ENCODE measurements at places on chromosomes 1 and 21.

DNA sequence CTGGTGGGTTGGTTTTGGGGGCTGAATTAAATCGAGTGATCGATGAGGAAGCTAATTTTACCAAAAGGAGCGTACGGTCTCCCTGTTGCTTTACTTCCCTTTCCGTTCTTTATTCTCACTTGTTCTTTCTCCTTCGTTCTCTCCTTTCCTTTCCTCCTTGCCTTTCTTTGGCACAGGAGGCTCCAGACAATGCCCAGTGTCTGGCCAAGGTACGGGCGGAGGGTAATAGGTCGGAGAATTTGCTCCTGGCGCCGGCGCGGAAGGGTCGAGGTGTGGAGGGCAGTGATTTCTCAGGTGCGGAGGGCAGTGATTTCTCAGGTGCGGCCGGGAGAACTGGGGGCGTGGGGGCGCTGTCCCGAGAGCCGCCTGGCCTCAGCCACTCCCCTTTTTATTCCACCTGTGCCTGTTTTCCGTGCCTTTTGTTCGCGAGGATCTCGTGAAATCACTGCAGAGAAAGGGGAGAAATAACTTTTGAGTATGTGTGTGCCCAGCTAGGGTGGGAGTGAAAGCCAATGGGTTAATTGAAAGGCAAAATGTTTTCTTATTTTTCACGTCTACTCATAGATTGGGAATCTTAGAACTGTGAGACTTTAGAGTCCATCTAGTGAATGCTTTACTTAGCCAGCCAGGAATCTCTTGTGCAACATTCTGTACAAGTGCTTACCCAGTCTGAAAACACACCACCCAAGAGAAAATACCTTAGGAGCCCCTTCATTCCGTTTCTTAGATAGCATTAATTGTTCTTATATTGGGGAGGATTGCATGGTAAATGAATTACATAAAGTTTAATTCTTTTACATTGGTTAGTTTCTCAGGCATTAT is 1.3 kb downstream of the FNBP1L start:
- DNase-seq = no peak

- no peak for DNase-seq
Observed at GRCh38 chr1:47215713-47216112, 16.3 kb downstream of the TAL1 start.

DNA sequence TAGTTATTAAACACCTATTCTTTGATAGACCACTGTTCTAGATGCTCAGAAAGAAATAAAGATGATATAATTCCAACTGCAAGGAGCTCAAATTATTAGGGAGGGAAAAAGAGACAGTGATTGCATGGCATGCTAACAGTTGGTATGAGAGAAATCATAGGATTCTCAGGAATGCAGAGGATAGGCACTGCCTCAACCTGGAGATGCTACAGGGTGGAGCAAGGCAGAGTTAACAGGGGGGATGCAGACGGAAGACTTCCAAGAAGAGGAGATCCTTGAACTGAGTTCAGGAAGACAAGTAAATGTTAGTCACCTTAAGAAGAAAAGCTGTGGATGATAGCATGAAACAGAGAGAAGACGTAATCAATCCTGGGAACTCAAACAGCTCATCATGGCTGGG is 123.7 kb downstream of the DAB1 start:
- no peak for DNase-seq

DNA sequence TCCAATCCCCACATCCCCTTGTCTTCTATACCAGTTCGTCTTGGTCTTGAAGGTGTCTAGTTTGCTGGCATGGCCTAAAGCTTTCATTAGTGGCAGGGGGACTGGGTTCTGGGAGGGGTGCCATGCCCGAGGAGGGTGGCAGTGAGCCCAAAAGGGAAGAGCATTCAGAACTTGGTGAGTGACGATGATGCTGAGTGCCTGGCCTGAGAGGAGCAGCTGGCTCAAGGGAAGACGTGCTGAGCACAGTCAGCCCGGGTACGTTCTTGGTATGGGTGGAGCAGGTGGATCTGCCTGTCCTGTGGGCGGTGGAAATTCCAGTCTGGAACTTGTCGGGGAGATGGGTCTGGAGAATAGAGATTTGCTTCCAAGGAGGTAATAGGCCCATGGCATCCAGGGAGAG is 4.6 kb downstream of the FDPS start:
- DNase-seq = no peak

GRCh38 chr1:107767156-107767582 is 197.8 kb downstream of the VAV3 start:
- no peak for DNase-seq

- DNase-seq = no peak
Observed at GRCh38 chr1:200619894-200620272, 668 bp downstream of the KIF14 start.

DNA sequence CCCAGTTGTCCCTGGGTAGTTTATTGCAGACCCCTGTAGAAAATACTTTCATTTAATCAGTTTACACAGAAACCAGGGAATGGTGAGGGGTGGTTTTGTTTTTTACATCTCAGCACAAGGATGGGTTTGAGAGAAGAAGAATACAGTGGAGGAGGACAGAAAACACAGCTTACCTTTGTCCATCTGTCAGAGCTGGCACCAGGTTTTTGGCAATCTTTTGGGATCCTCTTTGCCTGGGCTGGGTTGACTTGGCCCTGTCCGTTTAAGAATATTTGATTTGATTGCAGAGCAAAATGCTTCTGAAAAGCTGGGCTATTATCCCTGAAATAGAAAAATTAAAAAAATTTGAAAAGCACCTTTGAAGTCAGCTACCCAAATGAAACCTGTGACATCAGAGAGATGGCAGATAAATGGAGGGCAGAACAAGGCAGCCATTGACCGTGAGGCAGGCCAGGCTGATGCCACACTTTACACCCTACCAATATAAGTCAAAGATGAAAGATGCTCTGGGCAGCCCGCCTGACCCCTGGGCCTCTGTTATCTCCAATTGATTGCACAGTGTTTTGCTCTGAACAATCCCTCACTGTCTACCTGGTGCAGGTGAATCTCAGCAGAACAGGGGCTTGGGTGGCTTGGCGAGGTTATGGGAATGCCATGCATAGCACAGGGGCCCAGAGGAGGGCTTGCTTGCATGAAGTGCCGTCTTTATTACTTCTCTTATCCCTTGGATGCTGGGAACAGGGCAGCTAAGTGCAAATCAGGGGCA is 218.8 kb downstream of the LMX1A start:
- no peak for DNase-seq

DNA sequence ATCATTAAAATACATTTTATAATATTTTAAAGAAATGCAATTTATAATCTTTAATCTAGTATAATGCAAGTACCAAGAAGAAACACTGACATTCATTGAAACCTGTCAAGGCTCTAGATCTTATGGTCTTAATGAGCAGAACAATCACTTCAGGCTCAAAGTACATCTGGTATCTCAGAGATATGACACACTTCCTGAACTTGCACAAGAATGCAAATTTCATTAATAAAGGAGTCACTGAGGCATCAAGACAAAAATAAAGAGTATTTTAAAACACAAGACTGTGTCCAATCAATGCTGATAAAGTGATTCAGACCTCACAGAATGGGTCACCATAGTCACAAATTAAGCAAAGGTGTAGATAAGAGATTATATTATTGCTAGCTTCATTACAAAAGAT is 178.1 kb downstream of the AK5 start:
- DNase-seq = no peak

- no peak for DNase-seq
Observed at GRCh38 chr1:153354515-153355193, 3.0 kb upstream of the S100A9 start.

DNA sequence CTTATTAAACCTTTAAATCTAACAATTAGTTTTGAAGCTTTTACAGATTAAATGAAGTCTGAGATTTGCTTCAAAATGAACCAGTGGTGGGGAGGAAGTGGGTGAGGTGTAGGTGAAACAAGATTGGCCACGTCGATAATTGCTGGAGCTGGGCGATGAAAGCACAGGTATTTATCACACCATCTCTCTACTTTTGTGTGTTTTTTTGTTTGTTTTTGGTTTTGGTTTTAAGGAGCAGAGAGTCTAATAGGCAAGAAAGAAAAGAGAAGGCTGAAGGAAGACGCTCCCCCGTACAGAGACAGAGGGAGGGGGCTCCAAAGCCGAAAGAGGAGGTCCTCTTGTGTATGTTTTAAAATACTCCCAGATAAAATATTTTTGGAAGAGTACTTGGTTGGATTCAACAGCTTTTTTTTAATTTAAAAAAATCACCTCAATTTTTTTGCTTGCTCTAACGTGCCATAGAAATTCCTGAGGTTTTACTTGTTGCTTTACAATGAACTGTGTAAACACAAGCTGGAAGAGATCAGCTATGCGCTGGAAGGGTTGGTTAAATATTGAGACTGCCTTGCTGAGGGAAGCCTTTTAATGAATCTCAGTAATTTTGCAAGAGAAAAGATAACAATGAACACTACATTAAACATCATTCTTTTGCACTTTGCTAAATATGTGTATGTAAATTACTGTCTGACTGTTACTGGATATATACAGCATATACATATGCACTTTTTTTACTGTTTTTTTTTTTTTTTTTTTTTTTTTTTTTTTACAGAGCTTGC is 6.7 kb upstream of the LGALS8 start:
- no peak for DNase-seq

GRCh38 chr21:19343711-19344110 is 940.1 kb upstream of the TMPRSS15 start:
- no peak for DNase-seq

GRCh38 chr1:18319099-18319498 is 161.6 kb upstream of the KLHDC7A start:
- no peak for DNase-seq

GRCh38 chr1:24118410-24119242 is 6.7 kb upstream of the MYOM3 start:
- DNase-seq = no peak

- DNase-seq = no peak
Observed at GRCh38 chr1:171310661-171311087, 3.3 kb upstream of the FMO4 start.

DNA sequence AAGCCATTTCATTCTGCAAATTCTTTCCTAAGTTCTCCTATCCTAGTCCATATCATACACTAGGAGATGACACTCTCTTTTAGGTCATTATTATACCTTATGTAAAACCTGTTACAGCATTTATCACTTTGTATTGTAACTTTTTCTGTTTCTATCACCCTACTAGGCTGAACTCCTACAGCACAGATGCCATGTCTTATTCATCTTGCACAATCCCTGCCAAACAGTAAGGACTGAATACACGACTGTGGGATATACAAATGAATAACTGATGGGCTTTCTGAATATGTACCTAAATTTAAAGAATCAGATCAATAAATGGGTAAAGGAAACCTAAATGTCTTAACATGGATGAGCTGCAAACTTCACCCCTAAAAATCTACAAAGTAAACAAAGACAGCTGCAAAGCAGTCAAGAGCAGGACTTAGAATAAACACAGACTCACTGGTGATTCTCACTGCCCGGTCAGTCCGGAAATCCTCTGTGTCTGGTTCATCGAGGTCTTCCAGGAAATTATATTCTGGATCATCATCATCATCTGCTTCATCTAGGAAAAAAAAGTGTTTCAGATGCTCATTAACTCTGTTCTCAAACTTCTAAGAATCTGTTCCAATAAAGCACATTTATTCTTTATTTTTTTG is 62.3 kb downstream of the GON4L start:
- no peak for DNase-seq

DNA sequence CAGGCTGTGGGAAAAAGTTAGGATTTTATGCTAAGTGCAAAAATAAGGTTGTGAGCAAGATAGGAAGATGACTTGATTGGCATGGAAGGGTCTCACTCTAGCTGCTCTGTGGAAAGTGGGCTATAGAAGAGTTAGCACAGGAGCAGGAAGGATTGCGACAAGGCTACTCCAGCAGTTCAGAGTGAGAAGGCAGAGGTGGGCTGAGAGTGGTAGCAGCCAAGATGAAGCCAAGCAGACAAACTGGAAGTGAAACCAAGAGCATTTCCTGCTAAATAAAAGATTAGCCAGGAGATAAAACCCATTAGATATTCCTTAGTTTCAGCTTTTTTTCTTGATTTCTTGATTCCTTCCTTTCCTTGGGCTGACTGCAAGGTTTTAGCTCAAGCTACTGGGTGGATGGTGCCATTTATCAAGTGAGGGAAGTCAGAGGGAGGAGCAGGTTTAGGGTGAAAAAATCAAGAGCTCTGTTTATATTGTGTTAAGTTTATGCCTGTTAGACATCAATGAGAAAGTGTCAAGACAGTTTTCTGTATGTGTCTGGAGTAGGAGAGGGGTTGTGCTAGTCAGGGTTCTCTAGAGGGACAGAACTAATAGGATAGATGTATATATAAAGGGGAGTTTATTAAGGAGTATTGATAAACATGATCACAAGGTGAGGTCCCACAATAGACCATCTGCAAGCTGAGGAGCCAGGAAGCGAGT is 33.1 kb upstream of the ZNF644 start:
- no peak for DNase-seq

Data from CMK (cell line).